ENCODE measurements at places on chromosomes 13 and 19. TPM values are rescaled to one million over a fixed set of nuclear protein-coding genes. Genes with fewer than 3 reads are reported as not detected.

DNA sequence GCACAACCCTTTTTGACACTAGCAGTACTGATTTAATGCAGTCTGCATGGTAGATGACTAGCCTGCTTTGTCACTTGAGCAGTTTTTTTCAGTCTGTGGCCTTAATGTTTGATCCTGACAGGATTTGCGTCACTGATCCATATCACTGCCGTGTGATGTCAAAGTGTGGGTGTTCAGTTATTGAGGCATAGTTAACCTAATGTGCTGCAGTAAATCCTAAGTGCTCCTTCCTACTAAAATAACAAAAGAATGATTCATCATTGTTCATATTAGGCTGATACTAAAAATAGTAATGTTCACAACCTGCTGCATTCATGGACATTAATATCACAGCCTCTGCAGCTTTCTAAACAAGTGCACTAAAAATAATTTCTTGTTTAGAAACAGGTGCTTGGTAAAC lies 121.9 kb upstream of the MLNR start:
- DNase-seq: no peak

- DNase-seq: no peak
These were observed 361.6 kb upstream of the PCDH20 start for GRCh38 chr13:61777271-61777670.

GRCh38 chr19:41457241-41457640 lies 14.3 kb downstream of the ERICH4 start:
- no peak for DNase-seq

GRCh38 chr13:113063091-113063491 lies 42.5 kb upstream of the F7 start:
- DNase-seq: no peak

- no peak for DNase-seq
These were observed 12.8 kb upstream of the RASA3 start for GRCh38 chr13:114145256-114145655.

DNA sequence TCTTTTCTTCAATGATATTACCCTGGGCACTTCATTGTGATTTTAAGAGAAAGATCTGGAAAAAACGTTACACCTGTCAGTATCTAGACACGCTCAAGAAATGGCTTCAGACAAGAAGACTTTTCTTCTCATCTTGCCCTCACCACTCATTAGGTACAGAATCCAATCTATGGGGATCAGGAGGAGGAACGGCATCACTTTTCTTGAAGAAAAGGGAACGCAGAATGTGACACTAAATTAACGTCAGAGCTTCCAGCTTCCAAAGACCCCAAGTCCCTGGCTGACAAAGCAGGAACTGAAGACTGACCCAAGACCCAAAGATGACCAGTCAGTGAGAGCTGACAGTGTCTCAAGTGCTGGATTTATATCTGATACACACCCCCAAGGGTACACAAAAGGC lies 48.2 kb downstream of the BRD4 start:
- DNase-seq: no peak

DNA sequence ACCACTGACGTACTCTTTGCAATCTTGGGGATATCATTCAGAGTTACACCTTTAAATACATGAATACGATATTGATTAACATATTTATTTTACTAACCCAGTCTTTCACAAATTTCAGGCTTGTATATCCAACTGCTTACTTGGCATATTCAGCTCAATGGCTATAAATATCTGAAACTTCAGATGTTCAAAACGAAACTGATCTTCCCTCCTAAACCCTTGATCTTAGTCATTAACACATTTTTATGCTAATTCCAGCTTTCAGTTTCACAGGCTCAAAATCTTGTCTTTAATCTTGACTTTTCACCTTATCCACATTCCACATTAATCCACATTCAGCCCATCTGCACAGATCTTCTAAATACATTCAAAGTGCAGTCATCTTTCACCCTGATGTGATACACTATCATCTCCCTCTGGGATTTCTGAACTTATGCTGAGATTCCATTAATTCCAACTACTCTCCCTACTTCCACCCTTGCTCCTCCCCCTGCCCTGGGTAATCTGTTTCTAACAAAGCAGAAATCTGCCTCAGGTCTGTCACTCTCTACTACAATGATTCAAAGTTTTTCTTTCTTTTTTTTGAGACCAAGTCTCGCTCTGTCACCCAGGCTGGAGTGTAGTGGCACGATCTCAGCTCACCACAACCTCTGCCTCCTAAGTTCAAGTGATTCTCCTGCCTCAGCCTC lies 387.2 kb downstream of the GPC5 start:
- no peak for DNase-seq

DNA sequence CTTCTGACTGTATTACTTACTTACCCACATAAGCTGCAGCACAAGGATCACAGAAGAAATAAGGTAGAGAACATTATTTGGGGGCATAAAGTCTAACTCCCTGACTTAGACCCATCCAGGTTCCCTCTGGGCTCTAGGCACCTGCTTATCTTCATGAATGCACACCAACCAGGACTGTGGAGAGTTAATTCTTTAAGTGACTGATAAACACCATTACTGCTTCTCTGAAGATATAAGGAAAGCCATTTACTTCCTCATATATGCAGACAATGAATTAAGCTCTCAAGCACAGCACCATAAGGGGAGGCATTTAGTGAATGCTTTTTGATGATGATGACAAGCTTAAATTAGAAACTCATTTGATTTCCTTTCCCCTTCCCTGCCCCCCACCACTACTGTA lies 22.5 kb downstream of the OBI1 start:
- no peak for DNase-seq

GRCh38 chr13:52980695-52981094 lies 47.9 kb upstream of the OLFM4 start:
- no peak for DNase-seq

GRCh38 chr13:38537051-38537450 lies 149.8 kb upstream of the FREM2 start:
- DNase-seq: no peak

DNA sequence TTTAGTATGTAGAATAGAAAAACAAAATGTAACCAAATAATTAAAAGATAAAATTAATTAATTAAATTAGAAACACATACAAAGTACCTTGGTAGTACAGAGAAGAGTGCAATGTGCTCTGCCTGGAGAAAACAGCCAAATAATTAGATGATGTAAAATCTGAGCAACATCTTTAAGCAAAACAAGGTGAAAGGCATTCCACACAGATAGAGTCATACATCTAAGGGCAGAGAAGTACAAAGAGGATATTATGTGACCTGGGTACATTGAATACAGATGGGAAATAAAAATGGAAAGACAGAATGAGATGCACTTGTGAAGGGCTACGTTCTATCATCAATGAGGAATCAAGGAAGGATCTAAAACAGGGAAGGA lies 25.2 kb upstream of the FNDC3A start:
- no peak for DNase-seq

- DNase-seq: no peak
These were observed 242.8 kb downstream of the ENOX1 start for GRCh38 chr13:43544011-43544410.

DNA sequence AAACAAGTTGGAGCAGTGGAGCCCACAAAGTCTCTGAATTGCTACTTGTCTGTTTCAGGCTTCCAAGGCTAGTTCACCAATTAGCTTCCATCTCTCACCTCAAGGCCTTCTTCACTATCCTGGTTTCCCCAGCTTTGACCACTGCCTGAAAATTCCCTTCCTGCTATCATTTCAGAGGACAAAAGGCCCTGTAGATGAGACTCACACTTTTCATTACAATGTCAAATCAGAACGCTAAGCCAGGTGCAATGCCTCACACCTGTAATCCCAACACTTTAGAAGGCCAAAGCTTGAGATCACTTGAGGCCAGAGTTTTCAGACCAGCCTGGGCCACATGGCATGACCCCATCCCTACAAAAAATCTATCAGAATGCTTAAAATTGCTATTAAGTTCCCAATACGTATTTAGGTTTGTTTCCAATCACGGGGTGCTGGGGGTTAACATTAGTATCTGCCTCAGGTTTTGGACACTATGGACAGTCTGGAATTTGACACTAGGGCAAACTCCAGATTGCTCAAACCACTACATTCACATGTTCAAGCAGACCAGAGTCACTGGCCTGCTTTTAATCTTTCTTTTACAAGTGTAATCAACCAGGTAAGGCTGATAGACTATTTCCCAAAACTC lies 5.5 kb downstream of the TPT1 start:
- no peak for DNase-seq

GRCh38 chr19:51572908-51573307 lies 1.8 kb downstream of the ZNF175 start:
- DNase-seq: no peak

DNA sequence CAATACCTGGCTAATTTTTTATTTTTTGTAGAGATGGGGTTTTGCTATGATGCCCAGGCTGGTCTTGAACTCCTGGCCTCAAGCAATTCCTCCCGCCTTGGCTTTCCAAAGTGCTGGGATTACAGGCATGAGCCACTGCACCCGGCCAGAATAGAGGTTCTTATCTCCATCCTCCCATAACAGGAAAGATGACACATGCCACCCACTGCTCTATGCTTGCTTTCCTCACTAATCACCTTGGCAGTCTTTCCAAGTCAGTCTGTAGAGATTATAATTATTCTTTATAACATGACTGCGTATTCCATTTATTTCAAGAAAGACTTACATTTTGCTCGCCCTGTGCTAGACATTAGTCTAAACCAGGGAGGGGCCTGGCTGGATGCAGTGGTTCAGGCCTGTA lies 6.7 kb downstream of the VAV1 start:
- DNase-seq: no peak

- DNase-seq: no peak
These were observed 19.8 kb upstream of the TCF3 start for GRCh38 chr19:1672038-1672768.

DNA sequence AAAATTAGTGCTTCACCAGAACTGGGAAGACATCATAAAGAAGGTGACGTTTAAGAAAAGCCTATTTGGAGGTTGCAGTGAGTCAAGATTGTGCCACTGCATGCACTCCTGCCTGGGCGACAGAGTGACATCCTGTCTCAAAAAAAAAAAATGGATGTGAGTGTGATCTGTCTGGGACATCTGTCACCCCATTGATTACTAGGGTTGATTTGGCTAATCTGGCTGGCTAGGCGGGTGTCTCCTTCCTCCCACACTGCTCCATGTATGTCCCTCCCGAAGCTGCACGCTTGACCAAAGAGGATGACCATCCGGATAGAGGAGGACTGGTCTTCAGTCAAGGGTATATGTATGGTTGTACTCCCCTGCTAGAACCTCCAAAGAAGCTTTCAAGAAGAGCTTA lies 2.6 kb downstream of the GTF2F2 start:
- DNase-seq: no peak

- DNase-seq: no peak
These were observed 7.4 kb upstream of the GIPR start for GRCh38 chr19:45660636-45661035.

DNA sequence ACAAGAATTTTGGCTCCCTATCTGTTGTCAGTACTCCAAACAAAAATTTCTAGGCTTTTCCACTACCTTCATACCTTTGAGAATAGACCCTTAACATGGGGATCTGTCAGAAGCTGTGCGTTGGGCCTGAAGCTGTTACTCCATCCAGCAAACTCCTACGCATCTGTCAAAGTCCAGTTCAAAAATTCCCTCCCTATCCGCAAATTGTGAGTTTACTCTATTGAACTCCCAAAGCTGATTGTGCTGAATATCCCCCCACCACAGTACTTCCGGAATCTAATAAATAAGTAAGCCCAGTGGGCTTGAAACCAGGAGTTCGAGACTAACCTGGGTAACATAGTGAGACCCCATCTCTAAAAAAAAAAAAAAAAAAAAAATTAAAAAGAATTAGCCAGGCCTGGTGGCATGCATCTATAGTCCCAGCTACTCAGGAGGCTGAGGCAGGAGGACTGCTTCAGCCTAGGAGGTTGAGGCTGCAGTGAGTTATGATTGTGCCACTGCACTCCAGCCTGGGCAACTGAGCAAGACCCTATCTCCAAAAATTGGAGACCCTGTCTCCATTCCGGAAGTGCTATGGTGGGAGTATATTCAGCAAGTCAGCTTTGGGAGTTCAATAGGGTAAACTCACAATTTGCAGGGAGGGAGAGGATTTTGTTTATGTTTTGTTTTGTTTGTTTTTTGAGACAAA lies 930 bp upstream of the FBN3 start:
- DNase-seq: no peak

- DNase-seq: no peak
These were observed 1.9 kb upstream of the PEG3 start for GRCh38 chr19:56842412-56842811.

- DNase-seq: no peak
These were observed 4.3 kb upstream of the ZNF17 start for GRCh38 chr19:57406516-57407123.

GRCh38 chr19:4028334-4029246 lies 21.1 kb downstream of the PIAS4 start:
- DNase-seq: no peak

Gene FLT3LG
- 3.4 TPM for polyA plus RNA-seq

Gene UBE2L5
- 0.26 TPM for polyA plus RNA-seq

Gene FFAR1
- 0.46 TPM for polyA plus RNA-seq

Gene SEMA6B
- 5.4 TPM for polyA plus RNA-seq

Gene PHLDB3
- polyA plus RNA-seq: 11.6 TPM

All from left renal pelvis (tissue), 4 donors.